ENCODE measurements at places on chromosomes 11 and 22.

DNA sequence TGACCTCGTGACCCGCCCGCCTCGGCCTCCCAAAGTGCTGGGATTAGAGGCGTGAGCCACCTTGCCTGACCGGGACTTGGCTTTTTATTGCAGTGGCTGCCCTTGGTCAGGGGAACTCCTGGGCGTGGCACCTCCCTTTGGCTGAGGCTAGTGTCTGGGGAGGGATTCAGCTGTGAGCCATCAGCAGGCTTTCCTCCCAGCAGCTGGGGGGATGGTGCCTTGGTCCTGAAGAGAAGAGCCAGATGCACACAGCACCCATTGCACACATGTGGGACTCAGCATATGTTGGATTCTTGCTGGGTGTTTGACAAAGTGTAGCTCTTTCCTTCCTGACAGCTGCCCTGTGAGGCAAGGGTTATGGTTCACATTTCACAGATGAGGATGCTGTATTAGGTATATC lies 8.4 kb downstream of the CYTH4 start:
- DNase-seq: no peak

DNA sequence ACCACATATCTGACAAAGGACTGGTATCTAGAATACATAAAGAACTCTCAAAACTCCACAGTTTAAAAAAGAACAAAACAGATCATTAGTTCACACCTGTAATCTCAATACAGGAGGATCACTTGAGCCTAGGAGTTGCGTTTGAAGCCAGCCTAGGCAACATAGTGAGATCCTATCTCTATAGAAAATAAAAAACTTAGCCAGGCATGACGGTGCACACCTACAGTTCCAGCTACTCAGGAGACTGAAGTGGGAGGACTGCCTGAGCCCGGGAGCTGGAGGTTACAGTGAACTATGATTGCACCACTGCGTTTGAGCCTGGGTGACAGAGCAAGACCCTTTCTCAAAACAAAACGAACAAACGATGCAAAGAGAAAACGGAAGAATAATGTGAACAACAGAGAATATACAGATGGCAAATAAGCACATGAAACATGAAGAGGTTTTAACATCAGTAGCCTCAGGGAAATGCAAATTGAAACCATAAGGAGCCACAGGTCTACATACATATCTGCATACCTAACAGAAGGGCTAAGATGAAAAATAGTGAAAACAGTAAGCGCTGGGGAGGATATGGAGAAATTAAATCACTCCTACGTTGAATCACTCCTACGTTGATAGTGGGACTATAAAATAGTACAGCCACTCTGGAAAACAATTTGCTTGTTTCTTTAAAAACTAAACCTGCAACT lies 70.7 kb downstream of the DGCR2 start:
- no peak for DNase-seq

DNA sequence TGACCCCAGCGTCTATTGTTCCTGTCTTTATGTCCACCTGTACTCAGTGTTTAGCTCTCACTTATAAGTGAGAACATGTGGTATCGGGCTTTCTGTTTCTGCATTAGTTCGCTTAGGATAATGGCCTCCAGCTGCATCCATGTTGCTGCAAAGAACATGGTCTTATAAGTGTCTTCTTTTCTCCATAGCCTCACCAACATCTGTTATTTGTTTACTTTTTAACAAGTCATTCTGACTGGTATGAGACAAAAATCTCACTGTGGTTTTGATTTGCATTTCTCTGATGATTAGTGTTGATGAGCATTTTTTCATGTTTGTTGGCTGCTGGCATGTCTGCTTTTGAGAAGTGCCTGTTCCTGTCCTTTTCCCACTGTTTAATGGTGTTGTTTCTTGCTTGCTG lies 21.7 kb upstream of the SLN start:
- no peak for DNase-seq

DNA sequence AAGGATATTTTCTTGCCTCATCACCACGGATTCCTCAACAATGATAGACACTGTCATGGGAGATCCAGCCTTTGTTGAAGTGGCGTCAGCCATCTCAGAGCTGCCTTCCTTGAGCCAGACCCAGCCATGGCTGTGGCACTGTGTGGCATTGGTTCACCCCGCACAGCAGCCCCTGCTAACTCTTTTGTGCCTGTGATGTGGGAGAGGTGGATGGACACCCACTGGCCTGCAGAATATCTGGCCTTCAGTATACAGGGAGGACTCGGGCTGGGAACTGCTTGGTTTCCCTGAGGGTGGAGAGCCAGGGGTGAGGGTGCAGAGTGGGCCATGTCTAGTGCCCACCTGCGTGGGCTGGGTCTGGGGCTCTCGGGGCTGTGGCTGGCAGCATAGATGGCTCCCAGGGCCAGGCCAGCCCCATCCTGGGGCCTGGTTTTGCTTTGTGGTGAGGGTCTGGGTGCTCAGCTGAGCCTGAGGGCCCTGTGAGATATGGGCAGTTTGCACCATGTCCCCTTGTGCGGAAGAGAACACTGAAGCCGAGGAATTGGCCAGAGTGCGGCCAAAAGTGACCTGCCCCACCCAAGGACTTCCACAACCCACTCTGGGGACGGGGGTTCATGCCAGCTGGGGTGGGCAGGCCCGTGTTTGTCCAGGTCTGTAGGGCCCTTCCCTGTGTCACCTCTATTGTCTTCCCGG lies 6.1 kb downstream of the CLDN5 start:
- DNase-seq: no peak

DNA sequence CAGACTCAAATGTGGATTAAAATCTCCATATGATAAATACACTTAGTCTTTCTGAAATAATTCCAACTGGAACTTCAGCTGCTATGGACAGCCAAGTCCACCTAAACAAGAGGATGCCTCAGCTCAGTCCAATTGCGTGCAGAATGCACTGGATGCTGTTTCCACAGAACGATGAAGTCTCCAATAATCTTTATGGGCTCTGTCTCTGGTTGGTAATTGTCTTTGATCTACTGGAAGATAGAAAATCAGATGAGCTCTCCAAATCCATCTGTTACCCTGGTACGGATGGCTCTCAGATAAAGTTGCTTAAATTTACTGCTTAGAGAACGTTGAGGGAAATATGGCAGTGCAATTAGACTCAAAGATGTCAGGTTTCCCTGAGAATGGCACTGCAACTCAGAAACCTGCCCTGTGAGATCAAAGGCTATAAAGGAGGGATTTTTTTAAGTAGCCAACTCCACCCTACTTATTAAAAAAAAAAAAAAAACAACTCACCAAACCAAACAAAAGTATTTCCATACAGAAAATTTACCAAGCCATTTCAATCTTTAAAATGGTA lies 859 bp upstream of the BIRC3 start:
- DNase-seq: no peak

GRCh38 chr11:12725055-12725862 lies 51.0 kb downstream of the TEAD1 start:
- no peak for DNase-seq

DNA sequence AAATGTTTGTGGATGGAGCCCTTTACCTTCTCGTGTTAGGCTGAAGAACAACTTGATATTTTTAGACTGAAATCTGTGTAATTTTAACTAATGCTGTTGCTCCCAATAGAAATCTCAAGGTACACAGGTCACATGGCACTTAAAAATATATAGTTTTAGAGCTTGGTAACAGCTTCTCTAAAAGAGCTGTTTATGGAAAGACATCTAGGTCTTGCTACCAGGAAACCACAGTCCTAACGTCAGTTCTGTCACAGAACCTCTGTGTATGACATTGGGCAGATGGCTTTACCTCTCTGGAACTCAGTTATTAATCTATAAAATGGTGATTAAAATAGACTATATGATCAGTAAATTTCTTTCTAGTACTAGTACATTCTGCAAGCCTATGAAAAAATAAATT lies 35.4 kb downstream of the PAK1 start:
- DNase-seq: no peak

DNA sequence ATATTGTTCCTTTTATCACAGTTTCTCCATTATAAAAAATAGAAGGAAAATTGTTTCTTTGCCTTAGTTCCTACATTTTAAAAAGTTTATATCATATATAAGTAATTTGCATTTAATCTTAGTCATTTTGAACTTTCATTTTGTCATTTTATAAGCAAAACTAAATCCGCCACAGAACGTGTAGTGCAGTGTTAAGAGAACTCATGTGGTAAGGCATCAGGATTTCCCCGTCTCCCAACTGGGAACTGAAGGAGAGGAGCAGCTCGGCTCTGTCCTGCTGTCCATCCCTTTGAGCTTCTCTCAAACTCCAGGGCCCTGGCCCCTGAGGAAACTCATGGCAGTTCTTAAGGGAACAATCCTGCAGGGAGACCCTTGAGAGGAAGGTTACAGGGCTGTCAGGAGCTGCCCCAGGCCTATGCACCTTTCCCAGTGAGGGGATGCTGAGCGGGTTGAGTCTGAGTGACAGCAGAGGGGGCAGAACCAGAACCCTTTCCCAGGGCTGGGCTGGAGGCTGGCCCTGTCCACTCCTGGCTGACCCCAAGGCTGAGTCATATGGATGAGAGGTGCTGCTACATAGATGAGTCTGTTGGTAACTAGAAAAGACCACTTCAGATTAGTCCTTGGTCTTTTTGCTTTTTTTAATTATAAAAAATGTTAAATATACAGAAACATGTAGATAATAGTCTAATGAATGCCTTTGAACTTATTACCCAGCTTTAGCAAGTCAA lies 333.1 kb downstream of the TBC1D22A start:
- DNase-seq: no peak

DNA sequence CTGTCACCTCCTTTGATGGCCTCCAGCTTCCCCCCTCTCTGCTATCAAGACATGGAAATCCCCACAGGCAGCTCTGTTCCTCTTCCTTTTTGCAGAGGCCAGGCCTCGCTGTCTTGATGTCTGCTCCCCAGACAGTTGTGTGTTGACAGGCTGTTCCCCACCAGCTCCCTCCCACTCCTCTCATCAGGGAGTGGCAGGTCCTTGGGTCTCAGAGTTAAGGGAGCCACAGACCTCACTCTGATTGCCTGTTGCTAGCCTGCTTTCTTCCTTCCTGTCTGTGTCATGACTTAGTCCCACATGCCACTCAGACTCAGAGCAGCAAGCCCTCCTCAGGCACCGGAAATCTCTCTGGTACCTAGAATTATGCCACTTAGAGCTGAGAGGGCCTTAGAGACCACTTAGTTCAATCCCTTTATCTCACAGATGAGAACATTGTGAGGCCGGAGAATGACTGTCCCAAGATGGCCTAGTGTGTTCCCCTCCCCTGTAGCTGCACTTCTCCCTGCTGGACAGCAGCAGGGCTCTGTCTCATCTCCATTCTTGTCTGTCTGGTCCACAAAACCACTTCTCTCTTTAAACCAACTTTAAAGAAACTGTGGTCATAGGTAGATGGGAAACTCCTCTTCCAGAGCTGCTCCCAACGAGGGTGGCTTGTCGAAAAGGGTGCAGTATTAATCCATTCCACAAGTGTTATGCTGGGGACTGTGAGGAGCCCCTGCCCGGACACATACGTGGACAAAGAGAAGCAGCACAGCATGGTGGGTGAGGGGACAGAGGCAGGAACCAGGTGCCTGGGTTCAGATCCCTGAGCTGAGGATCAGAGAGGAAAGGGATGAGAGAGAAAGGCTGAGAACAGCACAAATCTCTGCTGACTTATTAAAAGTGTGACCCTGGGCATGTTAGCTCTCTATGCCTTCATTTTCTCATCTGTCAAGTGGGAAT lies 4.2 kb downstream of the AMPD3 start:
- DNase-seq: peak; percentile 84

DNA sequence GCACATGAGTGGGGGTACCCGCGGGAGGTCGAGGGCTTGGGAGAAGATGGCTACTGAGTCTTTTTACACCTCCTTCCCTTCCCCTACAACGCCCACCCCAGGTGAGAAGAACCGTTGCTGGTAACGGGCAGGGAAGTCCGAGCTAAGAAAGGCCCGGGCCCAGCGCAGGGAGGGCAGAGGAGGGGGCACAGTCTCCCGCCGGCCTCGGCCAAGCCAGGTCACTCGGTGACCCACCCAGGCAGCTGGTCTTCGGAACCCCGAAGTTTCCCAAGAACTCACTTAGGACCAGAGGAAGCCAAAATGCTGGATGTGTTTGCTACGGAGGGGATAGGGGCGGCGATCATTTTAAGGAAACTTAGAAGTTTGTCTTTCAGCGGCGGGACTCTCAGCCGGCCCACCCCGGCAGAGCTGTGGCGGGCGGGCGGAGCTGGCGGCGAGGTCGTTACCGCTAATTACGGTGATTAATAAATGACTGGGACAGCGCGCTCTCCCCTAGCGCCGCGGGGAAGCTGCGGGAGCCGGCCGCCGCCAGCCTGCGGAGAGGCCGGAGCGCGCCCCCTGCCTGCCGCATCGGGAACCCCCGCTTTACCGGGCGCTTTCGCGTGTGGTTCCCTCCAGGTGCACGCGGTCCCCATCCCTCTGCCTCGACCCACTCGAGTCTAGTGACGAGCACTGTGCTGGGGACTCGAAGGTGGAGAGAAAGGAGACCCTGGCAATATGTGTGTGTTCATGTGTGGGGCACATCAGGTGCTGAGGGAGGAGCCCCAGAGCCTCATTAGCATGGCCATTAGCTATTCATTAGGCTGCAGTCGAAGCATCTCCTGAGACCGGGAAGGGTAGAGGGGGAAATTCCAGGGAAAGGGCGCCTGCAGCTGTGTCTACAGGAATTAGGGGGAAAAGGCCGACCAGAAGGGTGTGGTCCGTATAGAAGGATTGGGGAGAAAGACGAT lies 945 bp downstream of the ROBO3 start:
- no peak for DNase-seq

GRCh38 chr11:67627441-67627811 lies 2.3 kb downstream of the NUDT8 start:
- DNase-seq: no peak

GRCh38 chr11:78801161-78801884 lies 226.7 kb upstream of the NARS2 start:
- no peak for DNase-seq

DNA sequence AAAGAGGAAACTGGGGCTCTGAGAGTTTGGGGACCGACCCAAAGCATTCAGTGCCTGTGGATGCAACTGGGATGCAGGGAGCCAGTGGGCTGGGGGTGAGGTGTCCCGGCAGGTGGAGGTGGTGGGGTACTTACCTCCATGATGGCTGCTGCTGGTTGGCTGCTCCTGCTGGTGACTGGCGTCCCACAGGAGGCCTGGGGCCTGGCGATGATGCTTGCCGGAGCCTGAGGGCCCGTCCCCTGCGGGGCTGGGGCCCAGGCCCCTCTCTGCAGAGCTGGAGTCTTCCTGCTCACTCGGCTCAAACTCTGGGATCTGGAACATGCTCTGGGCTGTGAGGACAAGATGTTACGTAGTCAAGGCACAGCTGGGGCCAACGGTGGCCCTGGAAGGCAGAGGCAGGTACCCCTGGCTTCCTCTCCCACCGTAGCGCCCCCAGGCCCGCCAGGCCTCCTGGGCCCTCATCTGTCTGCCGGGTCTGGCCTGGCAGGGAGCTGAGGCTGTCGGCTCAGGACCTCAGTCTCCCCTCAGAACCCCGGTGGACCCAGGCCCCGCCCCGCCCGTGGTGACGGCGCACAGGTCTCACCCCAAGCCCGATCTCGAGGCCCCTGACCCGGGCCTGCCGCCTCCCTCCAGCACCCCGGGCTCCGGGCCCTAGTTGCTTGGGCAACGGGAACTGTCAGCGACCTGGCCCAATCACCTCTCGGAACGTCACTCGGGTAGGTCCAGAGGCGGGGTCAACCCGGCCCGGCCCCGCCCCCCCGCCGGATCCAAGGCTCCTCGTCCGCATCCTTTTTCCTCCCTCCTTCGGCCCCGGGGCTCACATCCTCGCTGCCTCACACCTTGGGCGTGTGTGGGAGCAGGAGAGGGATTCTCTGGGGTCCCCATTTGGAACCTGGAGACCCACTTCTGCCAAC lies at the start of gene BAD:
Gene BAD (minus strand): TSS at position 618 of the 914 bp plus-strand sequence. CDS start 297 bp downstream, at position 321.
- peak; percentile 88 for DNase-seq

GRCh38 chr11:119828006-119828405 lies 99.0 kb upstream of the NECTIN1 start:
- no peak for DNase-seq

Measured in hematopoietic multipotent progenitor cell (in vitro differentiated cells).